Liver (tissue), 10 donors: ENCODE measurements at places on chromosomes 7 and 10. TPM values are rescaled to one million over a fixed set of nuclear protein-coding genes. Genes with fewer than 3 reads are reported as not detected.

Gene CLEC2L
- not detected for polyA plus RNA-seq

Gene TNPO3
- 13.6 TPM for polyA plus RNA-seq

Gene MET
- polyA plus RNA-seq, result 10.9 TPM

Gene JAKMIP3
- 0.08 TPM for polyA plus RNA-seq

Gene FGL2
- 2.7 TPM for polyA plus RNA-seq

DNA sequence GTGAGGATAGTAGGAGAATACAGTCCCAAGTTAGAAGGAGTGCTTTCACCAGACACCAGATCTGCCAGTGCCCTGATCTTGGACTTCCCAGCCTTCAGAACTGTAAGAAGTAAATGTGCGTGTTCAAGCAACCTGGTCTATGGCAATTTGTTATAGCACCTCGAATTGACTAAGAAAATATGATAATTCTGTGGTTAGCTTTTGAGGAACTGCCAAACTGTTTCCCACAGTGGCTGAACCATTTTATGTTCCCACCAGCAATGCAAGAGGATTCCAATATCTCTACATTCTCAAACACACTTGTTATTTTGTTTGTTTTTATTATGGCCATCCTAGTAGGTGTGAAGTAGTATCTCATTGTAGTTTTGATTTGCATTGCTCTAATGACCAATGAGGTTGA is 47.0 kb downstream of the RBM20 start:
- DNase-seq, result no peak

DNA sequence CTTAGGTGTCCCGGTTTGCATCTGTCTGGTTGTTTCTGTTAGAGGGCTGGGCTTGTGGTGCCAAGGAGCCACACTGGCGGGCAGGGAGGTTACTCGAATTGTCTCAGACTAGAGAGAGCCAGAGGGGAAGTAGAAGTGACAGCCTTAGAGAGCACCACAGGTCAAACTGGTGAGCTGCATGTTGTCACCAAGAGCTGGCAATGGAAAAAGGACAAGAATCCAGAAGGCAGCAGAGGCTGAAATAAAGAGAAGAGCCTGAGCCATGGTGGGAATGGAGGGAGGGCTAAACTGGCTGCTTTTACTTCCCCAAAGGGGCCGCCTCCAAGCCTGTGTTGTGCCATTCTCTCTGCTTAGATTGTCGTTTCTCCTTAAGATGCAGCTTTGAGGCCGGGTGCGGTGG is 31.1 kb upstream of the RHBDD2 start:
- no peak for DNase-seq

DNA sequence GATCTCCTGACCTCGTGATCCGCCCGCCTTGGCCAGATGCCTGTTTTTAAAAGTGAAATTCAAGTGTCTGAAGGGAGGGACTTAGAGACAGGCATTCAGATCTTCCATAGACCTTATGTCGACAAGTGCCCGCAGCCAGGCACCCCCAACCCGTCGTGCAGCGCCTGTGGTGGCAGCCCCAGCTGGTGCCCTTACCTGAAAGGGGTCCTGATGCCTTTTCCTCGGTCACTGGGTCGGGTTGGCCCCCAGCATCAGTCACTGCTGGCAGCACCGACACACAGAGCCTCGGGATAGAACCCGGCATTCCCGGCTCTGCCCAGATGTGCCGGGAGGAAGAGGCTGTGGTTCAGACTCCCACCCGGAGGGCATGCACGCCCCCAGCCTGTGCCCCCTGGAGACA is 23.3 kb downstream of the LRRC27 start:
- DNase-seq, result no peak

GRCh38 chr7:151061213-151062110 is 2.1 kb downstream of the SLC4A2 start:
- DNase-seq, result no peak

GRCh38 chr7:147485660-147486210 is 1104.8 kb upstream of the C7orf33 start:
- DNase-seq, result no peak

DNA sequence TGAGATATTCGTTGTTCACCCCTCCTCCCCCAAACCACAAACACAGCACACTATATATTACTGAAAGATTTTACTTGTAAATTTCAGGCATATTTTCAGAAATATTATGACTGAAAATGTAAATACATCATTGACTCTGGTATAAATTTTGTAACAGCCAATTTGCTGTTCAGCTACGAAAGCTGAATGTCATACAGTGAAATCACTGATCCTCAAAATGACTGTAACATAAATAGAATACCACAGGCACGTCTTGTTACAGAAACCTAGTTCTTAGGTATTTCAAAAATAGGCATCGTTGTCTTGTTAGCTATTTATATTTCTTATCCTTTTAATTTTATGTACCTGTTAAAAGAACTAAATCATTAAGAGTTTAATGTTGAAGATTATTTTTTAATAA is 15.1 kb downstream of the TRUB1 start:
- DNase-seq, result no peak

- no peak for DNase-seq
These were observed 20.8 kb downstream of the GHRHR start for GRCh38 chr7:30984359-30985107.

GRCh38 chr7:76121044-76121443 is 73.1 kb downstream of the MDH2 start:
- no peak for DNase-seq

DNA sequence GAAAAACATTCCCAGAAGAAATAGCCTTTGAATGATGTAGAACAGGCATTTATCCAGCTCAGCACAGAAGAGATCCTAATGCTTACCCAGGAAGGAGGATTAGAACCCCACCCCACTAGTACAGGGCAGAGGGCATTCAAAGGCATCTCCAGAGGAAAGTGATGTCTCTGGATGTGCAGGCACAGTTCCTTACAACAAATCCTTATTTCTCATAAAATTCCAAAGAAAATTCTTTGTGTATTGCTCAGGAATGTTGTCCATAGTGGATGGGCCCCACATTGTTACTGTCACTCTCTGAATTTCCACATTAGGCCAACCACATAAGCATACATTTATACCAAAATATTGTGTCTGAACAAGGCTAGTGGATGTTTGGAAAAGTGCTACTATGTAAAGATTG is 243.0 kb downstream of the ADRA2A start:
- DNase-seq, result no peak

GRCh38 chr7:95925971-95926370 is 153.6 kb downstream of the DYNC1I1 start:
- DNase-seq, result no peak

DNA sequence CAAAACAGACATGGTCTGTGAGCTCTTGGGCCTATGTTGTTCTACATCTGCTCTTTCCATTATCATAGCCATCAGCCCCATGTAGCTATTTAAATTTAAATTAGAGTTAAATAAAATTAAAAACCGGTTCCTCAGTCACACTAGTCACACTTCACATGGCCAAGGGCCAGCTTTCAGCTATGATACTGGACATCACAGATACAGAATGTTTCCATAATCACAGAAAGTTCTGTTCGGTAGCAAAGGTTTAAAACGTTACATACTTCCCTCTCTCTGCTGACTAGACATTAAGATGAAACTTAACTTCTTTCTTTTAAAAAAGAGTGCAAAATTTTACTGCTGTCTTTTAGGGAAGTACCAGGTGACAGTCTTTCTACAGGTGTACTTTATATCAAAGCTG is 43.0 kb downstream of the SRPK2 start:
- DNase-seq, result no peak

DNA sequence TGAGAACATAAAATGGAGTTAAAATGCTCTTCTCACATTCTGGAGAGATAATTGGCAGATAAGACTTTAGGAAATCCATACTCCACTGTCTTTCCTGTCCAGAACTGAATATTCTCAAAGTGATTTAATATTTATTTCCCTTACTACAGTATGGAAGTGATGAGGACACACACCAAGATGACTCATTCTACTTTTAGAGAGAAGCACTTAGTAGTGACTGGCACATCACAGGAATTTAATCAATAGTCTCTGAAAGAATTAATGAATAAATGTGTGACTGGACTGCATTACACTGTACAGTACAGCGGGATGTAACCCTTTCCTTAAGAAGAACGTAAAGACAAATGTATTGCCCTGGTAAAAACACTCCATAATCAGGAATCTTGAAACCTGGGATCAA is 116.7 kb downstream of the SEMA3E start:
- DNase-seq, result no peak

DNA sequence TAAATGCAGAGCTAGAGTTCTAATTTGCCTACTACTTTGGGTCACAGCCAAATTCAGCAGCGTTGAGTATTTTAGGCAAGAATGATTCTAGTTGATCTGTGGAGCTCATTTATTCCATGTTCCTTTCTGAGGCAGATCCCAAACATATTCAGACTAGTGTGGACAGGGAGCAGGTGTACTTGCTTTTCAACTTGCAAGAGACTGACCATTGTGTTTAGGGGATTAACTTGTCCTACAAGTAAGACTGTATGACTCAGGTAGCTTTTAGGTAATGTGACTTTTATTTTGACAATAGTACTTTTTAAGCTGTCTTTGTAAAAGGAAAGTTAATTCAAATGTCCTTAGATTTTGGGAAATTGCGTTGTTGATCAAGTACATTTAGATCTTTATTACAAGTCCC is 285.5 kb downstream of the TWIST1 start:
- no peak for DNase-seq
